ENCODE measurements at places on chromosomes 2 and 18. TPM values are rescaled to one million over a fixed set of nuclear protein-coding genes. Genes with fewer than 3 reads are reported as not detected.

Gene GNAL
- 0.25 TPM for total RNA-seq

Gene AKAIN1
- total RNA-seq = not detected

Gene DSG4
- not detected for total RNA-seq

Gene PTPN4
- 78.7 TPM for total RNA-seq

Gene TWIST2
- total RNA-seq = not detected

Gene TAF4B
- total RNA-seq = 3.3 TPM

Gene EIF2B4
- total RNA-seq = 36.9 TPM

Gene ZNF2
- 3.9 TPM for total RNA-seq

Gene TMEFF2
- total RNA-seq = not detected

Gene CD226
- 111 TPM for total RNA-seq

Gene CFAP221
- not detected for total RNA-seq

Gene SP140
- 132 TPM for total RNA-seq

Gene LOXHD1
- not detected for total RNA-seq

Gene UGT1A4
- total RNA-seq = not detected

Data from activated CD4-positive, alpha-beta memory T cell treated with anti-CD3 and anti-CD28 coated beads, Interleukin-2, amount 10 ng/mL, durations not matched to agents 7 days and 5 days (primary cell).